ENCODE measurements at places on chromosomes 16 and 17.

DNA sequence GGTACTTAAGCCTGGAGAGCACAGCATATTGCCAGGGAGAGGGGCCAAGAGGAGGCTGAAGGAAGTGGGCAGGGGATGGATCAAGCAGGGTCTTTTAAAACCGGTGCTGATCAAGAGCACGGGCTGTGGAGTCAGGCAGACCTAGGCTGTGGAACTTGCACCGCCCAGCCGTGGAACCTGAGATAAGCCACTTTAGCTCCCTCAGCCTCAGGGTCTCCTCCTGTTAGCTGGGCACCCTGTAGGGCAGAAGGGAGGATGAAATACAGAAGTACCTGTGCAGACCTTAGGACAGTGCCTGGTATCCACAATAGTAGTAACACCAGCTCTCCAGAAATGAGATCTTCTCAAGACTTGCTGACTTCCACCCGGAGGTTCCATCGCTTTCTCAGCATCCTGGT, 9.3 kb downstream of the ODAD4 start:
- DNase-seq = no peak

DNA sequence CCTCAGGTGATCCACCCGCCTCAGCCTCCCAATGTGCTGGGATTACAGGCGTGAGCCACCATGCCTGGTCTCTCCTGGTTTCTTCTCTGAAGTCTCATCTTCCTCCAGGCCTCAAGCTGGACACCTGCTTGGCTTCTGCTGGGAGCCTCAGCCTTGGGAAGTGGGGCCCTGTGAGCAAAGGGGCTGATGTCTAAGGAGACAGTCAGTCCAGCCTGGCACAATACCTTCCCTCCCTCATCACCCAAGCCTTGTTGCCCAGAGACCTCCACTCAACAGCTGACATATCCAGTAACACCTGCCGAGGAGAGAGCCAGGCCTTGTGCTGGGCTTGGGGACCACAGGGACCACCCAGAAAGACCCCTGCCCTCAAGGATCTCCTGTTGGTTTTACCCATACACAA, 251.6 kb downstream of the GSG1L start:
- no peak for DNase-seq

DNA sequence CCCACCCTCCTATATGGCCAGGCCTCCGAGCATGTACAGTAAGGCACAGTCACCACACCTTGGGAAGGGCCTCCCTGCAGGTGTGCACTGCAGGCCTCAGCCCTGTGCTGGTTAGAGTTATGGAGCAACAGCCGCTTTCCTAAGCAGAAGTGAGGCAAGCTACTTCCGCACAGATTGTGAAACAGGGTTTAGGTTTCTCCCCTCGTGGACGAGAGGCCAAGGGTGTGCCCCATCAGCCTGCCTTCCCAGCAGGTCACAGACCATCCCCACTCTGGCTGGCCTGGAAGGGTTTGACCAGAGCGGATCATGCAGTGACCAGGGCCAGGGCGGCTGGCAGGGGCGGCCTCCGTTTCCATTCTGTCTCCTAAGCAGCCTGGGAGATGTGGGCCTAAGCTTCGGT, 4.7 kb downstream of the MSRB1 start:
- no peak for DNase-seq

DNA sequence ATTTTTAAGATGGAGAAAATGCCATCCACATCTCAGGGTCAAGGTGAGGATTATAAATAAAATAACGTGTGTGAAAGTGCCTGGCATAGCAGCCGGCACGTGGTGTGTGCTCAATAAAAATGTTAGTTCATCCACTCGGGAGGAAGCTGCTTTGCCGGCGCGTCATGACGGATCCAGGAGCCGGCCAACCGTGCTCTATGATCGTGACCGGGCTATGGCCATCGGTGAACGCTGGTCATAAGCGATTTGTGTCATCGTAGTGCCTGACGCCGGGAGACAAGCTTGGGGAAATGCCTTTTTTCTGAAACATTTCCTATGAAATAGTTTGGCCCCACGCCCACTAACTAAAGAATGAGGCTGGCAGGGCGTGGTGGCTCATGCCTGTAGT, 74.0 kb downstream of the CMC2 start:
- no peak for DNase-seq

GRCh38 chr16:79372503-79373184, 227.9 kb downstream of the MAF start:
- DNase-seq = no peak

- DNase-seq = no peak
Observed at GRCh38 chr16:86992587-86992986, 324.6 kb downstream of the C16orf95 start.

- no peak for DNase-seq
Observed at GRCh38 chr17:65041518-65041917, 15.0 kb downstream of the GNA13 start.

GRCh38 chr17:48556576-48557401, 11.9 kb upstream of the HOXB2 start:
- DNase-seq = no peak

GRCh38 chr16:5428932-5429331, 331.3 kb upstream of the EEF2KMT start:
- no peak for DNase-seq

- DNase-seq = no peak
Observed at GRCh38 chr16:17408296-17408695, 62.5 kb downstream of the XYLT1 start.

- no peak for DNase-seq
Observed at GRCh38 chr17:48373130-48373830, 56.7 kb downstream of the SKAP1 start.

DNA sequence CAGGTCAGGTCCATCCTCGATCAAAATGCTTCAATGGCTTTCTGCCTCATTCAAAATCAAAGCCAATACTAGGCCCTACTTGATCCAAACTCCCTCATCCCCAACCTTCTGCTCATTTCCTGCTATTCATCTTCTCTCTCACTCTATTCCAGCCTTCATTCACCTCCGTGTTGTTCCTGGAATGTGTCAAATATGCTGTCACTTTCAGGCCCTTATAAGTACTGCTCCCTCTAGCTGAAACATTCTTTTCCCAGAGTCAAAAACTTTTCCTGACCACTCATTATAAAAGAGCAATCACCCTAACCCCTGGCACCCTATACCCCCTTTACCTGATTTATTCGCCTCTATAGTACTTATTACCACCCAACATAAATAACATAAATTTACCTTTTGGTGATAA, 303.7 kb upstream of the PMFBP1 start:
- no peak for DNase-seq

GRCh38 chr16:58056580-58056979, 31.0 kb downstream of the MMP15 start:
- DNase-seq = no peak

- DNase-seq = no peak
Observed at GRCh38 chr17:74430385-74430705, 1.5 kb upstream of the GPRC5C start.

All from GM06990 (cell line).